ENCODE measurements at places on chromosomes 4 and X.

DNA sequence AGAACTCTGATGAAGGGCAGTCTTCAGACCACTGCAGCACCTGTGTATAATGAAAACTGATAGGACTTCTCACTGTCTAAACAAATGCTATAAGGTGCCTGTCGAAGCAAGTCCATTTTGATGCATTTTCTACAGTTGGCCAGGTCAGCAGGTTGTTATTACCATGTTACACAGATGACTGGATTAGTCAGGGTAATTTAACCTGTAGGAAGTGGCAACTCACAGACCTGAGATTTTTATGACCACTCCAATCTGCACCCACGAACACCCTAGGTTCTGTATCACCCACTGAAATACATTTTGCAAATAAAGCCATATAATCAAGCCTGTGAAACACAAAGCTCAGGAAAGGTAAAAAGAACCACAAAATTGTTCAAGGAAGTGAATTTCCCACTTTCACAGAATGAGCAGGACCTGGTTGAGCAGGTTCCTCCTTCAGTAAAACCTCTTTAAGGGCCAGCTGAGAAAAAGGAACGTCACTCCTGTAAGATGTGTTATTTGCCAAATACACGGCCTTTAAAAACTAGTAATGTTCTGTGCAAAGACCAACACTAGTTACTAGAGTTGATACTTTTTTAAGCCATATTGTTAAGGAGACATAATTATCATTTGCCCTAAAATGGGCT, 12.7 kb downstream of the MAML3 start:
- DNase-seq: no peak

GRCh38 chr4:41257257-41257901, 651 bp downstream of the UCHL1 start:
- DNase-seq: no peak

GRCh38 chr4:53586121-53586816, 5.0 kb downstream of the LNX1 start:
- no peak for DNase-seq

- DNase-seq: no peak
Observed at GRCh38 chr4:11700751-11701226, 272.1 kb upstream of the HS3ST1 start.

DNA sequence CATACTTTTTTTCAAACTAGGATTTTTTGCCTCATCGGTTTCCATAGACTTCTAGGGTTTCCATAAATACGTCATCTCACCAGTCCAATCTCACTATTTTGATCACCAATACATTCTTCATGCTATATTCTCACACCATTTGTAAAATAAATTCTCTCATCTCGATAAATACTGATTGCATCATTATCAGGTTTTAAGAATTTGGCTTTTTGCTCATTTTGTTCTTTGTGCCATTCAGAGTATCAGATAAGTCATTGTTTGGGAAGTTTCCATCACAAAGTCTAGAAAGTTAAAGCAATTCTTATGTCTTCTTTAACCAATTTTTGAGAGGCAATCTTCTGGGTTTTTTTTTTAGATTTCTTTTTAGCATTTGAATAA, 81.1 kb downstream of the ALPK1 start:
- no peak for DNase-seq

DNA sequence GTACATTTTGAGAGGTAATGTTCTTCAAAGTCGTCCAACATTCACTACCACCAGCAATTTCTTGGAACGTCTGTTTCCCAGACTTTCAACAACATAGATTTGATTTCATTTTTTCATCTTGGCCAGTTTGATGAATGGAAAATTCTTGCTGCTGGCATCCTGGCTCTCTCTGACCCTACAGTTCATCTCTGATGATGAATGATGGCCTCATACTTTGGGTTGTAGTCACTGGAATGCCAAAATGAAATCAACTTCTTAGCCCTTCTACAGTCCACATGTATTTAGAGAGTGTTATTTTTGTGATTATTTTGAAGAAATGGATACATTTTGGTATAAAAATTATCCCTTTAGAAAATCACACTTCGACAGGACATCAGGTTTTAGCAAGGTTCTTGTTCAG, 8.8 kb downstream of the CHST7 start:
- no peak for DNase-seq

DNA sequence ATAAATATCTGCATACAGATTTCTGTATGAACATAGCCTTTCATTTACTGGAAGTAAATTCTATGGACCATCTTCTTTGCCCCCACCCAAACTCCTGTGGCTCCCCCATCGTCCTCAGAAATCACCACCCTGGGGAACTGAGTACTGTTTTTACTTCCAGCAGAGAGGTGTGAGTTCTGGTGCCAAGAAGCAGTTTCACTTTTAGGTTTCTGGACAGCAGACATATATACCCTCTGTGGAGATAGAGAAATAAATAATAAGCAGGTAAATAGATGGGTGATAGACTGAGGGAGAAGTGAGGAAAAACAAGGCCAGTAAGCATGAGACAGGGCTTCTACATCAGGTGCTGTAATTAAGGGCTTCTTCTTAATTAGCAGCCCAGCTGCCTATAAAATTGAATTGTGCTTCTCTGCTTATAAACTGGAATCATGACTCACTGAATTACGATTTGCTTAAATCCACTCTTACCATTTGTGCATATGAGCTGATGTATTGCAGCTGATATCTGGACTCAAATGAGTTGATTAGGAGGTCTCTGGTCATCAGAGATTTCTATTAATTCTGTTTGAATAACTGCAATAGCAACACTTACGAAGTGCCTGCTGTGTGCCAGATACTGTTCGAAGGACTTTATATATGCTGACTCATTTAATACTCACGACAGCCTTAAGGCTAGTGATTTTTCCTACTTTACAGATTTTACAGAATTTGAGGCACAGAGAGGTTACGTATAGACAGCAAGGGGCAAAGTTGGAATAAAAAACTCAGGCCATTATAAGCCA, 60.8 kb upstream of the DHX15 start:
- no peak for DNase-seq

DNA sequence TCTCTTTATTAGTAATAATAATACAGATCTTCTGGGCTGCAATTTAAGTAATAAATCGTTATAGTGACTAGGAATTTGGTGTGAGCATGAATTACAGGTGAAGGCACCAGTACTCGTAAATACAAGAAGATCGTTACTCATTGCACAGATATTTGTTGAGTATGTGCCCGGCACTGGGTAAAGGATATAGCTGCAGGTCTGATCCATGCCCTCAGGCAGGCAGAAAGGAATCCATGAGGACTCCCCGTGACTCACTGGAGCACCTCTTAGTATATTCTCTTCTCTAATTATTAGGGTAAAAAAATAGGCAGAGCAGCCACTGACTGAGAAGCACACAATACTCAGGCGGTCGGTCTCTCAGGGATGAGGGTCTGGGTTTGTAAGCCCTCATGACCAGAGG, 868.3 kb downstream of the RAB28 start:
- DNase-seq: no peak

DNA sequence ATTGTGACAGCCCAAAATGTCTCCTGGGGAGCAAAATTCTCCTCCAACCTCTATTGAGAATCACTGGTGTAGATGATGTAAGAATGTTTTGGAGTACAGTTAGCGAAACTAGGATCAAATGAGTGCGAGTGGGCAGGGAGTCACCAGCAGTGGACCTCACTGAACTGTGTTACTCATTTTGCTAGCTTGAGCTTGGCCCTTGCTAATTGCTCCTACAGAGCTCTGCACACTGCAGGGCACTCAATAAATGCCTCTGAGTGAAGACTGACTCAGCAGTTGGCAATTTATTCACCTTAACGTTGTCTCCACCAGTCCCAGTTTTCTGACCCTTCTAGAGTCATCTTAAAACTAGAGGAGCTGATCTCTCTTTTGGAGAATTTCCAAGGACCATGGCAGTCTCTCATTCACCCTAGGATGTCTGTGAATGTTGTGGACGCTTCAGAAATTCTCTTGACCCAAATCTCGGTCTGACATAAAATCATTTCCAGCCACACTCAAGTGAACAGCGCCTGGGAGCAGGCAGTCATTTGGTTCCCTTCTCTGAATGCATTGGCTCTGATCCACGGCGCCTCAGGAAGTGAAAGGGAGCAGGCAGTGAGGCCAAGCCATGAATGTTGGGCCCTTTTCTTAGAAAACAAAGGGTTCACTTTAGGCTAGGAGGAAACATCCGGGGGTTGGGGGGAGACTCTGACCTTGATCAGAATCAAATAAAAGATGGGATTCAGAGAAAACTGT, 148.1 kb downstream of the NWD2 start:
- DNase-seq: no peak

- no peak for DNase-seq
Observed at GRCh38 chrX:46792810-46793188, 33.9 kb upstream of the SLC9A7 start.

- no peak for DNase-seq
Observed at GRCh38 chr4:108094131-108094530, 74.6 kb downstream of the LEF1 start.

GRCh38 chr4:183918696-183919095, 13.6 kb downstream of the STOX2 start:
- no peak for DNase-seq
